ENCODE measurements at places on chromosomes 3 and 15.

GRCh38 chr3:196636369-196637349 lies 2.8 kb upstream of the NRROS start:
- no peak for DNase-seq

DNA sequence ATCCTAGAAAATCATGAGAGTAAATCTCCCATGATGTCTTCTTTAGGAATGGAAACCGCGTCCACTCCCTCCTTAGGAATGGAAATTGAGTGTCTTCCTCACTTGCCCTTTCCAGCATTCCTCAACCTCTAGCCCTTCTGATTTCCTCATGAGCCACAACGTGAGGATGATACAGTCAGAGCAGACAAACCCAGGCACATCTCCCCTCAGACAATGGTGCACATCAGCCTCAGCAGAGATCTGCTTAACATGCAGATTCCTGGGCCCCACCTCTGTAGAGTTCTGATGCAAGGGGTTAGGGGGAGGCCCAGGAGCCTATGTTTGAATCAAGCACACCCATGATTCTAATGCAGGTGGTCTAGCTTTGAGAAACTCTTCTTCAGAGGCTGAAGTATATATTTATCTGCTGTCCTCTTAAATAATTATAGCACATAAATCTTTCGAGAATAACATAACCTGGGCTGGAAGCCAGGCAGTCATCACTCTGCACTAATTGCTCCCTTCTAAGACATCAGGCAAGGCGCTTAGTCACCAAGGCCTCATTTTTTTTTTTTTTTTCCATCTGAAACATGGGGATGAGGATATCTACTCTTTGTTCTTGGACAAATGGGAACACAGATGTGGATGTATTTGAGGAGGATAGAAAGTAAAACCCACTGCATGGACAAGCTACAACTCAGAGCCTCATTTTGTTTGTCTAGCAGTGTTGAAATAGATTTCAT lies 81.7 kb downstream of the PRICKLE2 start:
- DNase-seq = no peak

DNA sequence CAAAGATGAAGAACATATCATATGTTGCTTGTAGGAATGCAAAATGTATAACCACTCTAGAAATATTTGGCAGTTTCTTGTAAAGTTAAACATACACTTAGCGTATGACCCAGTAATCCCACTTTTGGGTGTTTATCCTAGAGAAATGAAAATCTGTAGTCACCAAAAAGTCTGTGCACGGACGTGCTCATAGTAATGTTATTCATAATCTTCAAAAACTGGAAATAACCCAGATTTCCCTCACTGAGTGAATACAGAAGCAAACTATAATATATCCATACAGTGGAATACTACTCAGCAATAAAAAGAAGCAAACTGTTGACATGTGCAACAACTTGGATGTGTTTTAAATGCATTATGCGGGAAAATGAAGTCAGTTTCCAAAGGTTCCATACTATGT lies 155.9 kb downstream of the AKAP13 start:
- no peak for DNase-seq

GRCh38 chr3:186964616-186965015 lies 34.3 kb downstream of the ST6GAL1 start:
- no peak for DNase-seq

- DNase-seq = no peak
These were observed 69.3 kb upstream of the ST8SIA2 start for GRCh38 chr15:92324101-92324963.

DNA sequence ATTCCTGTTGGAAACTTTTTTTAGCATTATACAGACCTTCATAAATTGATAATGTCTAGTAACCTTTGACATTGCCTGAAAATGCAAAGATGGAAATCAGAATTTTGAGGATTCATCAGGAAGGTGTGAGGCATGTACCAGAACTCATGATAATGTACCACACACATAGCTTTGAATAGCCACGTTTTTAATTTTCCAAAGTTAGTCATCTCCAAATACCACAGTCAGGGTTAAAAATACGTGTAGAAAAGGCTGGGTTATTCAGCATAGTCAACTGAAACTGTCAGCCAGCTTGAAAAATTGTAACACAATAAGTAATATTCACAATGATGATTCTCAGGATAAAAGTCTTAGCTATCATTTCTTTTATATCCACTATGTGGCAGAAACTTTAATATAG lies 102.0 kb upstream of the THRB start:
- no peak for DNase-seq

GRCh38 chr3:140523600-140523999 lies 154.3 kb upstream of the TRIM42 start:
- DNase-seq = no peak

GRCh38 chr3:51082363-51082762 lies 302.7 kb upstream of the MANF start:
- no peak for DNase-seq

- no peak for DNase-seq
These were observed 15.6 kb downstream of the KAT2B start for GRCh38 chr3:20055842-20056241.

- DNase-seq = no peak
These were observed 235.3 kb downstream of the RBMS3 start for GRCh38 chr3:29516164-29516563.

DNA sequence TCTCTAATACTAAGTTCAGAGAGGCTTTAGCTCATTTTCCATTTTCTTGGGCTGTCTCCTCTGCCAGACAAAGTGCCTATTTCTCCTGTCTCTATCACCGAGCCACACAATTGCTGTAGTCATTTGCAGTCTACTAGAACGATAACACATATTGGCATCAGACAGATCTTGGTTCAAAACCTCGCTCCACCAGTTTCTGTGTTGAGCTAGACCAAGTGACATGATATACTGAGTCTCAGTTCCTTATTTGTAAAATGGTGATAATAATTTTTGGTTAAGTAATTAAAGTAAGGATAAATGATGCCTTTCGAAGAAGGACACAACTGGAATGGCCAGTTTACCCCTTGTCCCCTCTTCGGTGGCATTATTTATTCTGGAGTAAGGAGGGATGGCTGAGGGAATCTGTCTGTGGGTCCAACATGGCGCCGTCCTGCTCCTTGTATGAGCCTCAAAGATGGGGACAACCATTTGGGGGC lies 398 bp upstream of the RAB7A start:
- no peak for DNase-seq

DNA sequence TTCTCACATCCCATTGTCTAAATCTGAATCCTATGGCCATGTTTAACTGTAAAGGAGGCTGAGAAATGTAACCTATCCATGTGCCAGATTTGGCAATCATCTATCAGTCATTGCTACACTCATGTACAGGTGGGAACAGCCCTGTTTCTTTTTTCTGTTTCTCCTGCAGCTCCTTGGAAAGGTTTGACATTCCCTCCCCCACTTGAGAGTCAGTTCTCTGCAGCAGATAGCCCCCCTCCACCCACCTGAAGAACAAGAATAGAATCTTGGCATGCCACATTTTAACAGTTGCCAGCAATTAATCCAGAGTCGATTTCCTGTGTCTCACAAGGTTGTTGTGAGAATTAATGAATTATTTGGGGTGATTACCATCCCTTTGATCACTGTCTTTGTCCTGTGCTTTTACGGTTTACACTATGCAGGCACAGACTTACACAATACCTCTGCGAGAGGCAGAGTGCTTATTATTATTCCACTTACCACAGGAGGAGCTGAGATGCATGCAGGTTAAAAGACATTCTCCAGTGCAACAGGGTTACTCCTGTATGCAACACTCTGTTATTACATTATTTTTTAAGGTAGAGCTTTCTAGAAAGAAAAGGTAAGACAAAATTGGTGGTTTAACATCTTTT lies 351.0 kb upstream of the THRB start:
- DNase-seq = no peak

DNA sequence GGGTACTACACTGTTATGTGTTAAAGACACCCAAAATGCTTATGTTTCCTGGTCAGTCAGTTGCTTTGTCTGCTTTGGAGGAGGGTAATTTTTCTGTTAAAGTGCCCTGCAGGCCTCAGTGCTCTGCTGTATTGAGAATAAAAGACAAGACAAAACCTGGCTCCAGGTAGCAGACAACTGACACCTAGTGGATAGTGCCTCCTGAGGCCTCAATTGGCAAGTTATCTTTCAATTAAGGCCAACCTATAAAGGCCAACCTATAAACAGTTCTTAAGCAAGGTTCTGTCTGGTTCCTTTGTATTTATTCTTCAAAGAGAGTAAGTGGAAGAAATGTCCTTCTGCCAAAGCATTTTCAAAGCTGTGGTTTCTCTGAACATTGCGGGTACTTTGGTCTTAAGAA lies 773.8 kb downstream of the MECOM start:
- DNase-seq = no peak

DNA sequence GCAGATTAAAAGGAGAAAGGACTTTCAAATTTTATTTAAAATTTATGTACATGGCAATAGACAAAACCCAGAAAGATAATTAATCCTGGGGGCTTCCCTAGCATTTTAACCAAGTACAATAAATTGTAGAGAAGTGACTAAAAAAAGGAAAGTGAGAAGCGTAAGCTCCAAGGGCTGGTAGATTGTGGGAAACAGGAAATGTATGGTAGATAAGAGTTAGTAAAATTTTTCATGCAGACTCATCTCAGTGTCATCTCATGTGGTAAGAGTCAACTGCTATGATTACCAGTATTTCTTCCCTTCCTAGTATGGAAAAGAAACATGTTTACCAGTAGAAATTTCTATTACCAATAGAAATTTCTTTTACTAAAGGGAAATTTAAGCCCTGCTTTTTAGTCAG lies 464.3 kb upstream of the AGTR1 start:
- no peak for DNase-seq

GRCh38 chr3:141812586-141812985 lies 49.4 kb downstream of the GRK7 start:
- DNase-seq = no peak

DNA sequence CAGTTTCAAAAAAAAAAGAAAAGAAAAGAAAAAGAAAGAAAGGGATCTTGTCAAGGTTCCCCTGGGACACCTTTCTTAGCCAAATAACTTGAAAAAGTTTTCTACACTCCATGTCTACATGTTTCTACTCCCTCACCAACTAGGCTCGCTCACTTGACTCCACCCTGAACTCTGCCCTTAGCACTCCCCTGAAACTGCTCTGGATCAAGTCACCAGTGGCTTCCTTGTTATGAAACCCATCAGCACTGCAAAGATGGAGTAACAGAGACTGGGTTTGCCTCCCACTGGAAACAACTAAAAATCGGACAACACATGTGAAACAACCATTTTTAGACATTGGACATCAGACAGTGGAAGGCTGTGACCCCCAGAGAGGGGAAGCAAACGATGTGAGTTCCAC lies 36.8 kb downstream of the TMEM40 start:
- no peak for DNase-seq

GRCh38 chr3:197025736-197026480 lies 3.7 kb downstream of the MELTF start:
- no peak for DNase-seq

DNA sequence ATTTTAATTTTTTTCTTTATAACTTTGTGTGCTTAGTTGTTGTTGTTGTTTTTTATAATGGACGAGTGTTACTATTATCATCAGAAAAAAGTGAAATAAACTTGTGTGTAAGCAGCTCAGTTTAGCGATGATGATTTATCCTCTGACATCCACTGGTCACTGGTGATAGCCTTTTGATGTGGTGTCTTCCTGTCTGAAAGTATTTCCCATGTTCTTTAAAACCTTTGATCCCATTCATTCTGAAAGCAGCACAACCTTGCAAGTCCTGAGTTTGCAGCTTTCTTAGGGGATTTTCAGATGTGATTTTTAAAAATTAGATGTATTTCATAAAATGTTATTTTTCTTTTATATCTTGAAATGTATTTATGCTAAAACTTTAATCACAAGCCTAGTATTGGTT lies 85.9 kb upstream of the ZPLD1 start:
- no peak for DNase-seq

DNA sequence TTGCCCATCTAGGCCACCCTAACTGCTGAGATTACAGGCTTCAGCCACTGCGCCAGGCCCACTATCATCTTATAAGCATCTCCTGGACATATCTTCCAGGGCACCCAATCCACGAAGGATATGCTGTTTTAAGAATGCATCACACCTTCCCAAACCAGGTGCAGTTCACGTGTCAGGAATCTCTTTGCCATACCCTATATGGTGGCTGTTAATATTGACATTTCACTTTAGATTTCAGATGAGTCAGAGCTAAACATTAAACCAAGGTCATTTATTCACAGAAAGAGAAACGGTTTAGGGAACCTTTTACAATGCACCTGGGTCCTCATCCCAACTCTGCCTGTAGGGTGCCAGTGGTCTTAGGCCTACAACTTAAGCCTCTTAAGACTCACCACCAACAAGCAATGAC lies 85.7 kb downstream of the TBL1XR1 start:
- DNase-seq = no peak

GRCh38 chr3:178705925-178706324 lies 169.7 kb downstream of the KCNMB2 start:
- DNase-seq = no peak

GRCh38 chr3:18937574-18937973 lies 210.7 kb upstream of the KCNH8 start:
- no peak for DNase-seq

DNA sequence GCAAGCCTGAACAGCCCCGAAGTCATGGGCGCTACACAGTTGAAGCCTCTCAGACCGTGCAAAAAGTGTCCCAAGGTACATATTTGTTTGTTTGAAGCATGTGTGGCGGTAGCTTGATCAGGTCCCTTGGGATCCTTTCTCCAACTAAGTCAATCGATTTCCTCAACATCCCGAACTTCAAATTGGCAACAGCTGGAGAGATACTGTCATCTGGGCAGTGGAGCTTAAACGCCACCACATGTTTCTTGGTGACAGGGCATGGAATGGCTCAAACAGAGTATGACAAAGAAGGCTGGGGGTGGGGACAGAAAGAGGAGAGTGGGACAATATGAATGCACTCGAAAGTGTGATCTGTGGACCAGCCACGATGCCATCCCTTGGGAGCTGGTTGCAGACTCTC lies 84.9 kb upstream of the PSMD6 start:
- DNase-seq = no peak

GRCh38 chr3:70728311-70728710 lies 415.9 kb upstream of the MDFIC2 start:
- no peak for DNase-seq

- no peak for DNase-seq
These were observed 1.3 kb downstream of the FXR1 start for GRCh38 chr3:180913581-180914404.

DNA sequence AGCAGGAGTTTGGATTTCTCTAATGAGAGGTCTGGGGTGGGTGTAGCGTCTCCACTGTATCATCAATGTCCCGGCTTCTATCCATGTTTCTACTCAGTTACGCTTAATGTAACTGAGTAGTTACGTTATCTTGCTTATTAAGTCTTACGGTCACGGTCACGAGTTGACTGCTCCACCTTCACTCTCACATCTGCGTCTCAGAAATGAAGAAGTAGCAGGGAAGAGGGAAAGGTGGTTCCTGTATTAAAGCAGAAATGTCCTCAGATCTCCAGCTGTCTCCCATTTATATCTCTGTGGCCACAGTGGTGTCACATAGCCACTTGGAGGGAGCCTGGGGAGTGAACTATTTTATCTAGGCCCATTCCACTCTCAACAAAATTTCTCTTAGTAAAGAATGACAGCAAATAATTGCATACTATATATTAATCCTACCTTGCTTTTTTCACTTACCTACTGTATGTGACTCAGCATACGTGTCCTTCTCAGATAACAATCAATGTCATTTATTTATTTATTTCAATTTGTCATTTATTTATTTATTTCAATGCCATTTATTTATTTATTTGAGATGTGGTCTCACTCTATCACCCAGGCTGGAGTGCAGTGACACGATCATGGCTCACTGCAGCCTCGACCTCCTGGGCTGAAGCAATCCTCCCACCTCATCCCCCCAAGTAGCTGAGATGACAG lies 39.7 kb upstream of the RNU6-1 start:
- no peak for DNase-seq
